ENCODE measurements at places on chromosomes 4 and X. TPM values are rescaled to one million over a fixed set of nuclear protein-coding genes. Genes with fewer than 3 reads are reported as not detected.

Gene LARP7
- 22.8 TPM for total RNA-seq

Gene PHEX
- 0.65 TPM for total RNA-seq

Gene GPRASP3
- 0.89 TPM for total RNA-seq

Gene PDCL2
- total RNA-seq, result not detected

Gene TRIML2
- not detected for total RNA-seq

Gene CCNA2
- total RNA-seq, result 45.3 TPM

Gene CDKL2
- total RNA-seq, result not detected

Gene SAGE1
- not detected for total RNA-seq

Gene FHIP1A
- 0.11 TPM for total RNA-seq

DNA sequence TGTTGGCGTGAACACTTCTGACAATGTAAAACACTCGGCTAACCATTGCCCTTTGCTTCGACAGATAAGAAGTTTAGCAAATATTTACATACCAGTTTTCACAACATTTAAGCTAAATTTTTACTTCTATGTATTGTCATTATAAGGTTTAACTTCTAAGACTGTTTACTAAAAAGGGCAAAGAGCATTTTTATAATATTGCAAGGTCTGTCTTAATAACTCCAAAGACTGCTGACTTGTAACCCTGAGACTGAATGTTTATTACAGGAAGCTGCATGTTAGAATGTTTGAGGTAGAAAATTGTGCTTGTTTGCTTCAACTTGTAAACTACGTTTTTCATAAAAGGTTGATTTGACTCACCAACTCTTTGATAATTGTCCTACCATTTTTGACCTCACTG lies 213.2 kb upstream of the RPS6KA3 start:
- no peak for DNase-seq

GRCh38 chr4:41264212-41264611 lies 7.5 kb downstream of the UCHL1 start:
- no peak for DNase-seq

DNA sequence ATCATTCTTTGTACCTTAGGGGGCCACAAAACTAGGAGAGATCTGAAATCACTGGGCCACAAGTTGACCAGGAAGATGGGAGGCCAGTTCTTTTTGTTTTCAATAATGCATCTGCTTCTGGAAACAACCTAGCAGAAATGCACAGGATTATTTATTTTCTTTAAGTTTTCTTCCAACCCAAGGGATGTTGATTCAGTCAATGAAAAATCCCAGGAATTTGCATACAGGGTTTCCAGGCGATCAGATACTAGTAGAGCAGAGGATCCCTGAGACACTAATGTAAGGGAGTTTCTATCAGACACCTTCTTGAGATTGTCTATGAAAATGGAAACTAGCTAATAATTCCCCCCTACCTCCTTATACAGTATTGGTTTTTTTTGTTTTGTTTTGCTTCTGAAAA lies 7.4 kb downstream of the ATOH1 start:
- no peak for DNase-seq

GRCh38 chrX:40090050-40090804 lies 7.5 kb downstream of the BCOR start:
- DNase-seq, result peak; percentile 49

GRCh38 chrX:120534413-120535205 lies 26.2 kb downstream of the CUL4B start:
- DNase-seq, result peak; percentile 18

DNA sequence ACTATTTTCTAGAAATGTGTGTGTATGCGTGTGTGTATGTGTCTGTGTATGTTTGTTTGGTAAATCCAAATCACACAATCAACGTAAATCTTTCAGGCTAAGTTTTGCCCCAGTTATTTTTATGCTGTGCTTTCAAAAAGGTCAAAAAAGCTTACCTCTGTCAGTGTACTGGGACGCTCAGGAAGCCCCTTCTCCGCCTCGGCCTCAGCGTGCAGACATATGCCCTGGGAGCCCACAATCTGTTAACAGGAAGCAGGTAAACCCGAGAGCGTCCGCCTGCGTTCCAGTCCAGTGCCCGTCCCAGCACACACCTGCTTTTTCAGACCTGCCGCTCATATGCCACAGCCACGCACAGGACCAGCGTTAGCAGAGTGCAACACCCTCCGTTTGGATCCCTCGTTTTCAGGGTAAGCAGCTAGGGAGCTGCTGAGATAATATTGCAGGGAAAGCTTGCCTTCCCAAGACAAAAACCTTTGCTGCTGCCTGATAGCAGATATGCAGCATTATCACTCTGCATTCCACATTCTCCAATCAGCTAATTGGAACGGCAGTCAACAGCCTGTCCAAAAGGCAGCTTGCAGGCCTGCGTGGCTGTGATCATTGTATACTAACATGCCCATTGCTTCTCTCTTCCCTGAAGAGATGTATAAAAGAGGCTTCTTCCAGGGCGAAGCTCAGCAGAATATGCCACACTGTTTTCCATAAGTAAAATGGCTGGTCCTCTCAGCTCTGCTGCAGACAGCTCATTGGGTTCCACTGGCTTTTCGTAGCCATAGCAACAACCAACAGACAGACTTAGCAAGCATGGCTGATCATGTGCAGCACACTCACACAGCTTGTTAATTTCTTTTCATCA lies at the start of gene SORBS2:
TSS of gene SORBS2 (minus strand) at position 686 of the 856 bp plus-strand sequence. CDS start 121,623 bp downstream, outside the sequence.
- peak; percentile 6 for DNase-seq

GRCh38 chrX:16743604-16744325 lies 24.4 kb downstream of the SYAP1 start:
- DNase-seq, result peak; percentile 80

DNA sequence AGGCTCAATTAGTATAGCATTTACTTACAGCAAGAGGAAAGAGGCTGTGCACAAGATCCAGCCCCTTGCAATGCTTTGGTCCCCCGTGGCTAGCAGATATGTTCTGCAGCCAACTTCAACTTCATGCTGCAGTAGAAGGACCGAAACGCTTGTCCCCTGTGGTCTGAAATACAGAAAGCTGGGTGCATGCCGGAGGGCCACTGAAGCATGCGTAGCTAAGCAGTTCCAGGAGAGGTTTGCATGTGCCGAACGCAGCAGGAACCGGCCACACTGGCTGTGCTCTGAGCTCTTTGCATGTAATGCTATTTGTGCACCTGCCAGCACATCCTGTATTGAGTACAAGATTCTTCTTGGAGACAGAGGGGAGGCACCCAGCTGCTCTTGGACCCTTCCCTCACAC lies 35.8 kb upstream of the SHISA3 start:
- no peak for DNase-seq

DNA sequence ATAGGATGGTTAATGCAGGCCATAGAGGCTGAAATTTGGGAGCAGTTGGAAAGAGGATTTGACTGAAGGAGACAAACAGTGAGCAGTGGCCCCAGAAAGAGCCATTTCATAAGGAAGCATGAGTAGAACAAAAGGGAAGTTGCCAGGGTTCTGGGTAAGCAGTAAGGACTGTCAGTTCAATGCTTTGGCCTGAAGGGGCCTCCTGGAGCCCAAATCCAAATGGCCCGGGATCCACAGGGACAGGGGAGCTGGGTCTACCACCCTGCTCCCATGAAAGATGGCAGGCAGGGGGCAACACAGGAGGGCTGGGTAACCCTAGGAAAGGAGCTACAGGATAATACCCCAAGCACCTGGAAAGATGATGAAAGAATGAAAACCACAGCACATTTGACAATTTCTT lies 4.1 kb upstream of the INTS6L start:
- no peak for DNase-seq

DNA sequence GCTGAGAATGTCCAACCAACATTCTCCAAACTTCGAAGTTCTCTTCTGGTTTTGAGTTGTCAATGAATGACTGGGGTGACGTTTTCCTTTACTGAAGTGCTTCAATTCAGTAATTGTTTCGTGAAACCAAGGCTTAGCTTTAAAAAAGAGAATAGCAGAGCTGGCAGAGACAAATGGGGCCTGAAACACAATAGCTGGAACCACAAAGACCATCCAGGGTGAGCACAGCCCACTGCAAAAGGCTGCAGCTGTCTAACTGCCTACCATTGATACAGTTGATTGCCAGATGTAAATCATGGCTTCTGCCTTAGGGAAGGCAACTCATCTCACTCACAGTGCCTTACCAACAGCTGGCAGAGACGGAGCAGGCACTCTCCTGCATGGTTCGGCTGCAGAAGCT lies 78.7 kb upstream of the ZNF518B start:
- no peak for DNase-seq

- no peak for DNase-seq
These were observed 515.6 kb downstream of the PPARGC1A start for GRCh38 chr4:23374259-23374658.

- DNase-seq, result no peak
These were observed 296.7 kb downstream of the ASMT start for GRCh38 chrX:1911401-1912128.

DNA sequence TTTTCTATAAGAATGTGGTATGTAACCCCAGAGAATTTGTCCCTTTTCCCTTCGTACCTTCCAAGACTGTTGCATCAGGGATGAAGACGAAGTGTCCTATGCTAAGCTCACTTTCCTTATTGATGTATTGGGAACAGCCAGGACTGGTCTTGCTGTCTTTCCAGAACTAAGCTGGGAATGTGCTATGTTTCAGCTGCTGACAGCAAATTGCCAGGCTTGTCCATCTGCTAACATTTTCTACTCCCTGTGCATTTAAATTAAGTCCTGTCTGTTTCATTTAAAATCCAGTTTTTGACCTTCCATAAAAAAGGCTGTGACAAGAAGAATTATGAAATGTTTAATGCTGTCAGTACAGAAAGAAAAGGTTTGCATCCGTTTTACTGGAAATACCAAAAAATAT lies 87.9 kb downstream of the ATP10D start:
- DNase-seq, result no peak

GRCh38 chr4:93346840-93347239 lies 481.7 kb upstream of the ATOH1 start:
- DNase-seq, result no peak

GRCh38 chr4:2462218-2462991 lies 6.5 kb upstream of the RNF4 start:
- peak; percentile 87 for DNase-seq

DNA sequence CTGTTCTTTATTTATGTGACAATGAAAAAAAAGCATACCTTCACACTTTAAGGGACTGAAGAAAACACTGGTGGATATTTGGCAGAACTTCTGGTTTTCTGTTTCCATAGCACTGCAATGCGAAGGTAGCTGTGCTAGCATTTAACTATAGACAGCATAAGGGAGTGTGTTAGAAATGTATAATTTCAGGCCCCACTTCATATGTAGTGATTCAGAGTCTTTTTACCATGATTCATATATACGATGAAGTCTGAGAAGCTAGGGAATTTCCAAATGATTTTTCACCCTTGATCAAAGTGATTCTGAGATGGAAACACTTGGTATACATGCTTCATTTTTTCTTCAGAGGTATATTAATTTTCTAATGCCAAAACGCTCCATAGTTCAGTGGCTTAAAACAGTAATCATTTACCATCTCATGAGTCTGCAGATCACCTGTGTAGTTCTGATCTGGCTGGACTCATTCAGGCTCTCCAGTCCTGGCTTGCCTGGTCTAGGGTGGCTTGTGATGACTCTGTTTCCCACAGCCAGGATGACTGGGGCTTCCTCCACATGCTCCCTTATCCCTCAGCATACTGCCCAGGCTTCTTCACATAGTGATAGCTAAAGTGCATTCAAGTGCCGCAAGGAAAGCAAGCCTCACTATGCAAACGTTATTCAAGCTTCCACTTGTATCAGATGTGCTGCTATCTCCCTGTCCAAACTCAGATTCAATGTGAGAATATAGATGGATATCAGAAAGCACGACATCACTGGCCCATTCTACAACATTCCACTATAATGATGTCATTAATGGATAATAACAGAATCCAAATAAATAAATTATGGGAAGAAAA lies 790.1 kb downstream of the TECRL start:
- DNase-seq, result no peak

DNA sequence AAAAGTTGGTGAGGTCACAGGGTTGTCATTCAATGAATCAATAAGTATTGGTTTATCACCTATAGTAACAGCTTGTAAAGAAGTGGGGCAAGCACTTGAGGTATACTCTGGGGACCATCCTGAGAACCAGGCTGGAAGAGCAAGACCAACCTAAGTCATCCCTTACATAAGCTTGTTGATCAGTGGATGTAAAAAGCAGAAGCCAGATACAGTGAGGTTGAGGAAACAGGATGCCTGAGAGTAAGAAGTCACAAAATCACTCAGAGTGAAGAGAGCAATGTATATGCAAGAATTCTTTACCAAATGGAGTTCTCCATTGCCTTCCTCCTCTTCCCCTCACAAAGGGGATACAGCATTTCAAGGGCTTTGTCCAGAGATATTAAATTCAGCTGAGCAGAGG lies 76.3 kb upstream of the PACRGL start:
- DNase-seq, result no peak

DNA sequence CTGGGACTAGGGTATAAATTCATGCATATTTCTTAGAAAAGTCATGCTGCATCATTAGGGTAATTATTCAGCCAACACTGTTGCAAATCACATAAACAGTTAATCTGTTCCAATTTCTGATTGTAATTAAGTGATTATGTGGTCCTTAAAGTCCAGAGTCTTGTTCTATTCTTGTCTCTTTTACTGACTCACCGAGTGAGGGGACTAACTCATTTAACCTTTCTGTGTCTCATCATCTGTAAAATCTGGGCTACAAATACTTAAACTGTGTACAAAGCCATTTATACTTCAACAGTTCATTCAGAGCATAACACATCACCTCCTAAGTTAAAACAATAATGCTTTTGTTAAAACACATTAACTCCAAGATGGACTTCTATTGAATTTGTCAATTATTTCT lies 65.4 kb upstream of the KLHL13 start:
- DNase-seq, result peak; percentile 7

DNA sequence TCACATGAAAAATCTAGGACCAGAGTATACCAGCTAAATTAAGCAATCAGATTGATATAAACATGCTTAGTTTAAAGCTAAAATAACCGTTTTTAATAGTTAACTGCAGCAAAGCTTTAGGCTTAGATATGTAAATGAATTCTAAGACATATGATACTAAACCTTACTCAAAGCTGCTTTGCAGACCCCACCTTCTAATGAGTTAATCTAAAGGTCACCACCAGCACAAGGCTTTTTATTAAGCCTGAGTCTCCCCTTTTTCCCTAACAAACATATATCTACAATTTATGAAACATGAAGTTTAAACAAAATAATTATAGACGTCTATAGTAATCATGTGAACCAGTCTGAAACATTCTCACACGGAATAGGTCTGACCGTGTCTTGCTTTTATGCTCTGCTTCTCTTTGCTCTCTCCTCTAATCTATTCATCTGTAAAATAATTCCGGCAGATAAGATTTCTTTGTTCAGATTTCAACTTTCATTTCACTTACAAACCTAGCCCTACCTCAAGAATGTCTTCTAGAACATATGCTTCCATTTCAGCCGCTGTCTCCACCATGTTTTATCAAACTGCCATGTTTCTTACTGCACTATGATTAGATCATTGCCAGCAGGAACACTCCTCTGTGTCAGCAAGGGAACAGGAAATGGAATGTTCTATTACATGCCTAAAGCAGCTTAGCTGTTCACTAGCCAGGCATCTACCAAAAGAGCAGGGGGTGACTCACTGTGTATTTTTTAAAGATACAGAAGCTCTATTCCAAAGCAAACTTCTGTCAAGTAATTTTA lies 35.9 kb downstream of the ANKRD17 start:
- DNase-seq, result peak; percentile 96

DNA sequence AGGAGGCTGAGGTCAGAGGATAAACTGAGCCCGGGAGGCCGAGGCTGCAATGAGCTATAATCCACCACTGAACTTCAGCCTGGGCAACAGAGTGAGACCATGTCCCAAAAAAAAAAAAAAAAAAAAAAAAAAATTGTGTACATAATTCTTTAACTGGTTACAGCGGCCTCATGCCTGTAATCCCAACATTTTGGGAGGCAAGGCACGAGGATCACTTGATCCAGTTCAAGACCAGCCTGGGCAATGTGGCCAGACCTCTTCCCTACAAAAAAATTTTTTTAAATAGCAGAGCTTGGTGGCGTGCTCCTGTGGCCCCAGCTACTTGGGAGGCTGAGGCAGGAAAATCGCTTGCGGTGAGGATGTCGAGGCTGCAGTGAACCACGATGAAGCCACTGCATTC lies 9.3 kb downstream of the KLHL15 start:
- DNase-seq, result no peak

Data from GM23248 (cell line).